Fibroblast of the conjunctiva (primary cell): ENCODE measurements at places on chromosomes 16 and 17.
A peak's percentile ranks its signal among the peaks of the same experiment; 100 is the strongest.

GRCh38 chr16:66516808-66517585, 32.9 kb downstream of the TK2 start:
- peak; percentile 99 for DNase-seq

DNA sequence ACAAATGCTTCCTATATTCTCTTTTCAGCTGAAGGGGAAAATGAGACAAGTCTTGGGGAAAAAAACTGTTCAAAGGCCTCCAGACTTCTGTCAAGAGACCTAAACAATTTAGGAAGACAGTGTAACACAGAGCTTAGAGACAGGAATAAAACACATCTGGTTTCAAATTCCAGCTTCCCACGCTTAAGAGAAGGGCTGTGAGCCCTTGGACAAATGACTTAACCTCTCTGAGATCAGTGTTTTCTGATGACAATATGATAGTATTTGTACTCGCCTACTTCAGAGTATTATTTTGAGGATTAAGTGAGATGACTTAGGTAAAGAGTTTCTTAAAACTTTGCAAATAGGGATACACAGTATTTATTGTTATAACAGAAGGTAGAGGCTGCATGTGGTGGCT, 29.5 kb downstream of the SMURF2 start:
- DNase-seq: no peak

- DNase-seq: peak; percentile 75
Observed at GRCh38 chr17:7561028-7561575, 617 bp upstream of the SENP3 start.

DNA sequence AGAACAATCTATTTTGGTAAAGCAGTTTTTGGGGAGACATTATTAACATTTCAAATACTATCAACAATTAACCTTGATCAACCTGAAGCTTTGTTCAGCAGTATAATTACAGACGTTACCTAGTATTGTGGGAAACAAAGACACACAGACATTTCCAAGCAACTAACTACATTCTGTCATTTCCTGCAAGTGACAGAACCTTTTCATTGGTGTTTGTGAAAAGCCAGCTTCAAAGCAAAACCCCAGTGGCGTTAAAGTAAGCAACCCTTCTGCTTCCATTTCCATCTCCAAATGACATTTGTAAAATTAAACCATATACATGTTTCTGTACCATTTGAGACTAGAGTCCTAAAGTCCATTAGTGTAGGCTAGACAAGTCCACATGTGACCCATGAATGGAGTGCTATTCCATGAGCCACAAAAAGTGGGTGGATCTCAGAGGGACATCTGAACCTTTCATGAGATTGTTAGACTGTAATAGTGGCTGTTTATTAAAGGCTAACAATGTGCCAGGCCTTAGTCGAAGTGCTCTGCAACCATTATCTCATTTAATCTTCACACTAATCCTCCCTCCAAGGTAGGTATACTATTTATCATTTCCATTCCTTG, 101.2 kb downstream of the SSH2 start:
- no peak for DNase-seq

DNA sequence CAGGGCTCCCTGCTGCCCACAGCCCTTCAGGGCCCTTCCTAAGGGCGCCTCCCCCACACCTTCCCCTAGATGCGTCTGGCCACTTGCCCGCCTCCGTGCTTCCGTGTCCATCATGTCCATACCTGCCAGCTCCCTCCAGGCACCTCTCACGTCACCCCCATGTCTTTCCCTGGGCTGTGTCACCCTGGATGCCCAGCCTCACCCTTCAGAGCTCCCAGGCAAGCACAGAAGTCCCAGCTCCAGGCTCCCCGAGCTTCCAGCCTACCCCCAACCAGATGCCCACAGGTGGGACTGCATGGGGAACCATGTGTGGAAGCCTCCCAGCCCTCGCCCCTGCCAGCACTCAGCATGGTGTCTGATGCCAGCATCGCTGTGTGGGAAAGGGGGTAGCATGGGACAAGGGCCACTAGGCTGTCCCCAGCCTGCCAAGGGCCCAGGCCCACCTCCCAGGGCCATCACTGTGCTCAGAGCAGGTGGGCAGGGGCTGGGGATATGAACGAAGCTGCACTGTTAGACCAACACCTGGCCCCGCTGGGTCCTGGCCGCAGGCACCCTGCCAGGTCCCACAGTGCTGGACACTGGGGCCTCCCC, 1.9 kb upstream of the AXIN1 start:
- DNase-seq: no peak

DNA sequence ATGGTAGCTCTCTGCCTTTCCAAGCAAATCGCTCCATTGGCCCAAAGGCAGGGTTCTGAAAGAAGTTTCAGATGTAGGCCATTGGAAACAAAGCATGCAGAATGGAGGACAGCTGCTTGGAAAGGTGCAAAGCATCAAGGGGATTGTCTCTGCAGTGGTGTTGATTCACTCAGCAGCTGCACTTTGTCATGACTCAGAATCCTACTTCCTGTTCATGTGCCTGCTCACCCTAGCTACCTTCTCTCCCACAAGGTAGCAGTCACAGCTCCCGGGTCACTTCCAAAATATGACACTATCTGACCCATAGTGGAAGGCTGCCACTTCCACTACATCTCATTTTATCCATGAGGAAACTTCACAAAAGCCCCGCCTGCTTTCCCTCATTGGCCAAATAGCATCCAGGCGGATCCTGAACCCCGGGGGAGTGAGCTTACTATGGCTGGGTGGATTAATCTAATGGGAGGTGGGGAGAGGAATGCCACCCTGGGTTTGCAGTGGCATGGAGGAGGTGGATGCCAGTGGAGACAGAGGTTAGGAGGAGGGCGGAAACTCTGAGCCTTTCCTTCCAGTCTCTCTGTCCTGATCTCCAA, 74.7 kb upstream of the NKD1 start:
- DNase-seq: no peak

- no peak for DNase-seq
Observed at GRCh38 chr16:25060920-25061319, 45.8 kb upstream of the ARHGAP17 start.

- DNase-seq: no peak
Observed at GRCh38 chr17:65489413-65490155, 71.9 kb downstream of the AXIN2 start.

DNA sequence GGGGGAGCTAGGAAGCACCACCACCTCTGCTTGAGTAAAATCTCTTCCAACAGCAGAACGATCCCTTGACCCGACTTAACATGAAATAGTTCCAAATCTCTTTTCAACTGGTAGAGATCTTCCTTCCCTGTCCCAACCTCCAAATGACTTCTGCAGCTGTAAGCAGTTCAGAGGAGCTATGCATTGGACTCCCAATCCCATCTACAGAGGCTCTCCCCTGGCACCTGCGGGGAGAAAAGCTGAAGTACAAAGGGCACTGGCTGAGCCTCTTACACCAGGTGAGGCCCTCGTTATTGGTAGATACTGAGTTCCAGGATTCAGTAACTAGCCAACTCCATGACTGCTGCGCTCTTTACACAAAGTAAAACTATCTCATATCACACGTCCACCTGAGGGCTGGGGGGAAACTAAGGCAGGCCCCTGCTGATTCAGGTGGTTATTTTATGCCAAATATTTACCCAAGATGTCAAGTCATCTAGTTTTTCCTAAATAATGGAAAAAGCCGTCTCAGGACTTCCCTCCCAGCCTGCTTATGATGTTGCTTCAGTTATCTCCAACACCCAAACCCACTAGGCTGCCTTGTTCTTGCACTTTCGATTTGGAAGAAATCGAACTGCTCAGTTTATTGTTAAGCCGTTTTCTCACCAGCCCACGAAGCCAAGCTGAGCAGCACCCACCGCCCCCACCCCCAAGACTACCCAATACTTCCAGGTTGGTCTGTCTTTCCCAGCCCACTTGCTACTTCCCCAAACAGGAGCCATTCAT, 3.2 kb downstream of the ACTG1 start:
- no peak for DNase-seq

DNA sequence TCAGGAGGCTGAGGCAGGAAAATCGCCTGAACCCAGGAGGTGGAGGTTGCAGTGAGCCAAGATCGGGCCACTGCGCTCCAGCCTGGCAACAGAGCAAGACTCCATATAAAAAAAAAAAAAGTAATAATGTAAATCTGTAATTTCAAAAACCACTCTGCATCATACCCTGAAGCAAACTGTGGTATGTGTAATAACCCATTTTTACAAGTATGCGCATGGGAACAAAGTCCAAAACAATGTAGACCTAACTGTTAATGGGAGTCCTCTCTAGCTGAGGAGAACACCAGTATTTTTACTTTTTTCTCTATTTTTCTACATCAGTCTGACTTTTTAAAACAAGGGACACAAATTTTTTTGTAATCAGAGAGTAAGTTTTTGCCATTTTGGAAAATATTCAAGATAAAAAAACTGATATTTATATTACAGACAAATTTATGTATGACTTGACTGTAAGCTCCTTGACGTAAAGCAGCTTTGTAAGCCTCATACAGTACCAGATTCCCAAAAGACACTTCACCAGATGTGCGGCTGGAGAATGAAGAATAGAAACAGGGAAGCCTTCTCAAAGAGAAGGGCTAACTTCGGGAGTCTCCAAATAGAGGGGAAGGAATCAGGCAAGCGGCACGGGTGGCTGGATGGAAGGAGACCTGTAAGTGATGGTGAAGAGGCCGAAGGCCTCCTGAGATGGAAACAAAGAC, 25.7 kb downstream of the CMTM4 start:
- no peak for DNase-seq

DNA sequence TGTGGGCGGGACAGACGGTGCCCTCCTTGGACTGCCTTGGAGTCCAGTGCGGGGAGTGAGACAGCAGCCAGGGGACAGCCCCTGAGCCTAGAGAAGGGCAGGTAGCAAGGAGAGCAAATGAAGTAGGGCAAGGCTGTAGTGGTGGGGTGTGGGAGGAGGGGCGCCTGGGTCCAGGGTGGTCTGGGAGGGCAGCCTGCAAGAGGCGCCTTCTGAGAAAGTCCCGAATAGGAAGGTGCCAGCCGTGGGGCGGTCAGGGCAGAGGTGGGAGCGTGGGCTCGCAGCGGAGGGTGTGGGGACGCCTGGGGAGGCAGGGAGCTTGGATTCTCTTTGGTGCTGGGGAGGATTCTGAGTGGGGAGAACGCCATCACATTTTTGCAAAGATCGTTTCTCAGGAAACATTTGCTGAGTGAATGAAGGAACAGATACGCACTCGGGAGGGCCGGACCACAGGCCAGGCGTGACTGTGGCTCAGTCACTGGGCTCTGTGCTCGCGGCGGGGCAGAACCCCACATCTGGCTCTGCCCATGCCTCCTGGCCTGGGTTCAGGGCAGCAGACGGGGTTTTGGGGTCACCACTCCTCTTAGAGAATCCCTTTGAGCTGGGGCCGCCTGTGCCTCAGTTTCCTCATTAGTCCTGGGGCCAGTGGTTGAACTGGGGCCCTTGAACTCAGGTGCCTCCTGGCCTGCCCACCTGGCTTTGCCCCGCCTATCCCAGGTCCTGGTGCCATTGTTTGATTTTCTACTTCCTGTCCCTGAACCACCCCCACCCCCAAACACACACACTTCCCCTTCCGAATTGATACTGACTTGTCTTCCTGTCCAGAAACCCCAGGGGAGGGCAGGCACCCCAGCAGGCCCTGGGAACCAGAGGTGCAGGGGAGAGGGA, 4.2 kb downstream of the SNN start:
- no peak for DNase-seq

- no peak for DNase-seq
Observed at GRCh38 chr17:44112284-44113280, 10.9 kb downstream of the HDAC5 start.

DNA sequence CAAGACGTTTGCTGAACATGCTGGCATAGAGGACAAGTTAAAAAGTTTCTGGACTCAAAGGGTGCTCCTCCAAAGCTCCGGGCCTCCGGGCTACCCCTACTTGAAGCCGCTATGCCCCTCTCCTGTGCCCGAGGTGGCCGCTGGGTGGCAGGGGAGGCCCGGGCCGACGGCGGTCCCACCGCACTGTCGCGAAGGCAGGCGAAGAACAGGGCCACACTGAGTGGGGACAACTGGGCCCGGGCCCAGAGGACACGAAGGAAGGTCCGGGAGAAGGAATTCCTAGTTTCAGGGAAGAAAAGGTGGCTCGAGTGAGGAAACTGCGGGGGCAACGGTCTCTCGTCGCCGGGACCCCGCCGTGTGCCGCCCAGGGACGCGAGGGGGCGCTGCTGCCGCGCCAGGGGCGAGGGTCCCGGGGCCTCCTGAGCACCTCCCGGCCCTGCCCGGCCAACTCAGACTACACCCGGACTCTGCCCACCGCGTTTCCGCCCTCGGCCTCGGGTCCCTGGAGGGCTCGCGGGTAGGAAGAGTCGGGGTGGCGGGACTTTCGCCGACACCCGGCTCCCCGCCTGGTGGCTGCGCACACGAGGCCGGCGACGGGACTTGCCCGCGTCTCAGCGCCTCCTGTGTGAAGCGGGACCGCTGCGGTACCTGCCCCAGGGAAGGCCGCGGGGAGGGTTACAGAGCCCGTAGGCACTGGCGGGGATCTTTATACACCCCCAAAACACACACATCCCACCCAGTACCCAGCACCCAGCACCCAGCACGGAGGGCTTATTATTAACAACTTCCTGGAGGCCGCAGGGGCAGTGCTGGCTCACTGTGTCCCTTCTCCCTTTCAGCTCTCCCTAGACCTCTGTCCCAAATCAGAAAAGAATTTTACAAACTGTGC, 772 bp upstream of the CHCT1 start:
- no peak for DNase-seq

- DNase-seq: no peak
Observed at GRCh38 chr16:59013930-59014329, 279.8 kb upstream of the GOT2 start.
